Stimulated activated CD8-positive, alpha-beta memory T cell treated with anti-CD3 and anti-CD28 coated beads, Interleukin-12 subunit alpha, Interleukin-12 subunit beta, amount 100 ng/mL, for 4 hours (primary cell): ENCODE measurements at places on chromosomes 2 and 18.
A peak's percentile ranks its signal among the peaks of the same experiment; 100 is the strongest.

GRCh38 chr2:128558895-128559532 lies 240.3 kb upstream of the HS6ST1 start:
- DNase-seq, result no peak

DNA sequence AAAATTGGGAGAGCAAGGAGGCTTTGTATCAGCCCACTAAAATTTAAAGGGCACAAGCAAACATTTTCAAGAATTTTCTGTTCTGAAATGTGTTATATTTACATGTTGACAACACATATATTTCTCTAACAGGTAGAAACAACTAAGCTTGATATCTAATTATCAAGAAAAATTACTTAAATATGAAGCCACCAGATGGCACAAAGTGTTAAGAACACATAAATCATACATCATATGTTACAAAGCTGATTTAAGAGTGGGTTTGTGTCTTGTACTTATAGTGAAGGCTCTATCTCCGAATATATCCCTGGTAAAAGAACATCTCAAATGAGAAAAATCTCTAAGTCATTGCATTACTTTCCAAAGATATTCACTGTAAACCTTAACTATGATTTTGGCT lies 19.6 kb upstream of the CREB1 start:
- no peak for DNase-seq

- DNase-seq, result no peak
Measured at GRCh38 chr2:96097441-96097840, 18.9 kb downstream of the ADRA2B start.

- no peak for DNase-seq
Measured at GRCh38 chr2:221255862-221256261, 316.2 kb downstream of the EPHA4 start.

DNA sequence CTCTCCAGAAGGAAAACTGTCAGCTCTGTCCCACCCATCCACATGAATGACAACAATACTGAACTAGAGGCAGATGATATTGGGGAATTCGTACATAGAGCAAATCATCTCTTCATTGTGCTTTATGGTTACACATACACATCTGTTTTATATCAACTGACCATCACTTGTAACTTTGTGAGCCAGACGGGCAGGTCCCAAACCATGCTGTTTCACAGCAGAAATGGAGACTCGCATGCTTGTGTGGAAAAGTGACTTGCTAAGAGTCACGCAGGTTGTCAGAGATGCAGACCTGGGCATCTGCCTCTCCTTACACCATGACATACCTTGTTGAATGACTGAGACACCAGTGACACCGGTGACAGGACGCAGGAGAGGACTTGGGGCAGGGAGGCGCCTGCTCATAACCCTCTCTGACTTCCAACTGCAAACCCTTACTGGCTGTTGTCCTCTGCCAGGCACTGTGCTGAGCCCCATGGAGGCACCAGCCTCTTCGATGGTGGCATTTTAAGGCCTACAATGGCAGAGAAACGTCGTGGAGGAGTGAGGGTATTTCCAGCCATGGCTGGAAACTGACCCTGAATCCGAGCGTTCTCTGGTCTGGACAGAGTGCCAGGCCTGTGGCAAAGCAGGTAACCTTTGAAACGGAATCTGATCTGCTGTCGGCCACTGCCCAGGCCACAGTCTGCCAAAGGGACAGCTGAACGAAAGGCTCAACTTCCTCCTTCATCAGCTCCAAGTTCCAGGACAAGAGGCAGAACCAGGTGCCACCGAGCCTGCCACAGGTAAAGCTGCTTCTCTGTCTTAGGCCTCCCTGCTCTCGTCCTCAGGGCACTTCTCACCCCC lies 26.9 kb upstream of the ROCK2 start:
- no peak for DNase-seq

- no peak for DNase-seq
Measured at GRCh38 chr18:54134053-54134452, 90.4 kb downstream of the MBD2 start.

- DNase-seq, result no peak
Measured at GRCh38 chr18:5309888-5310470, 14.5 kb upstream of the ZBTB14 start.

DNA sequence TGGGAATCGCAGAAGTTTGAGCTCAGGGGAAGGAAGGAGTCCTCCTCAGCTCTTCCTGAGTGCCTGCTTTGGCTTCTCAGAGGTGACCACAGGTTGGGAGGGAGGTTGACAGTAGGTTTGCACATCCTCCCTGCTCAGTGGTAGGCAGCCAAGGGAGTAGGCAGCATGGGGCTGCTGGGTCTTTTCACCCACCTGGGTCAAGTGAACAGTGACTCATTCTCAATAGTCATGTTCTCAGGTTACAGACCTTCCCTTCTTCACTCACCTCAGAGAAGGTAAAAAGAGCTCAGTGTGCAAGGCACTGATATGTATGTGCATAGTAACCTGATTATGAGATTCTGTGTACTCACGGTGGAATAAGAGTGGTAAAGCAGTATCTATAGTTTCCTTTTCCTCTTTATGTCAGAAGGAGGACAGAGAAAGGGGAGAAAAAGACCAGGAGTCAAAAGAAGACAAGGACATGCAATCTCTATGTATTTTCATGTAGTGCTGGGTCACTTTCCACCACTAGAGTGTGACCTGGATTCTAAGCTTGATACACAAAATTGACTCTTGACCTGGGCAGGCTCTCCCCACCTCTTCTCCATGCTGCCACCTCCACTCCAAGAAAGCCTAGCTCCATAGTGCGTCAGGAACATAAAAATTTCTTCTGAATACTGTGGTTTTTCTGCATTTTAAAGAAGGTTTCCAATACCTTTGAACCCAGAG lies 36.5 kb upstream of the ASNSD1 start:
- DNase-seq, result no peak

- no peak for DNase-seq
Measured at GRCh38 chr2:177063331-177063730, 149.3 kb upstream of the HNRNPA3 start.

DNA sequence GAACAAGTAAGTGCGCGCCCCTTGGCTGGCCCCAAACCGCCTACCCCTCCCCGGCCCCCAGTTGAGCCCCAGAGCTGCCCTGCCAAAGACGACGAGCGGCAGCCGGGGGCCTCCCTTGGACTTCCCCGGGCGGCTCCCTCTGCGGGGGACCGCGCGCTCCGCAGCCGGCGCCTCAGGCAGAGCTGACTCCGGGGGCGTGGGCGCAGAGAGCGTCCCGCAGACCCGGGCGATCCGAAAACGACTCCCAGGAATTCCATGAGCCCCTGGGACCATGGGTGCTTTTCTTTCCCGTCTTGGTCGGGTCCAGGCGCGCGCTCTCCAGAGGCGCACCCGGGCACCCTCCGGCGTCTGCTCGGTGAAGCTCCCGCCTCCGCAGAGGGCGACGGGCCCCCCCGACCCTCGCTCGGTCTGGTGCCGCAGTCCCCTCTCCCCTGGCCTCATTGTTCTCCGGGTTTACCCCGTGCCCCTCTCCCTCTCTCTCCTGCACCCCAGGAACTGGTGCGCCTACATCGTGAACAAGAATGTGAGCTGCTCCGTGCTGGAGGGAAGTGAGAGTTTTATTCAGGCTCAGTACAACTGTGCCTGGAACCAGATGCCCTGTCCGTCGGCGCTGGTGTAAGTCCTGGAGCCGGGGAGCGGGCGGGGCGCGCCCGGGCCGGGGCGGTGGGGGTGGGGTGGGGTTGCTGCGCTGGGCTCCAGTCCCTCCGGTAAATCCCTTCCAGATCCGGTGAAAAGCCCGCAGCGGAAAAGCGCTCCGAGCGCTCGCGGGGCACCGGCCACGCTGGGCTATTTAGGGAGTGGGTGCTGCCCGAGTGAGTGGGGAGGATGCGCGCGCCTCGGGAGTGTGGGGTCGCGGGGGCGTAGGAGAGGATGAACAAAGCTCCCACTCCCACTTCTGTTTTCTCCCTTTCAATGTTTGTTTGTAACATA lies 776 bp downstream of the EMILIN2 start:
- DNase-seq, result no peak

GRCh38 chr2:29059624-29060023 lies 14.7 kb downstream of the PCARE start:
- no peak for DNase-seq

DNA sequence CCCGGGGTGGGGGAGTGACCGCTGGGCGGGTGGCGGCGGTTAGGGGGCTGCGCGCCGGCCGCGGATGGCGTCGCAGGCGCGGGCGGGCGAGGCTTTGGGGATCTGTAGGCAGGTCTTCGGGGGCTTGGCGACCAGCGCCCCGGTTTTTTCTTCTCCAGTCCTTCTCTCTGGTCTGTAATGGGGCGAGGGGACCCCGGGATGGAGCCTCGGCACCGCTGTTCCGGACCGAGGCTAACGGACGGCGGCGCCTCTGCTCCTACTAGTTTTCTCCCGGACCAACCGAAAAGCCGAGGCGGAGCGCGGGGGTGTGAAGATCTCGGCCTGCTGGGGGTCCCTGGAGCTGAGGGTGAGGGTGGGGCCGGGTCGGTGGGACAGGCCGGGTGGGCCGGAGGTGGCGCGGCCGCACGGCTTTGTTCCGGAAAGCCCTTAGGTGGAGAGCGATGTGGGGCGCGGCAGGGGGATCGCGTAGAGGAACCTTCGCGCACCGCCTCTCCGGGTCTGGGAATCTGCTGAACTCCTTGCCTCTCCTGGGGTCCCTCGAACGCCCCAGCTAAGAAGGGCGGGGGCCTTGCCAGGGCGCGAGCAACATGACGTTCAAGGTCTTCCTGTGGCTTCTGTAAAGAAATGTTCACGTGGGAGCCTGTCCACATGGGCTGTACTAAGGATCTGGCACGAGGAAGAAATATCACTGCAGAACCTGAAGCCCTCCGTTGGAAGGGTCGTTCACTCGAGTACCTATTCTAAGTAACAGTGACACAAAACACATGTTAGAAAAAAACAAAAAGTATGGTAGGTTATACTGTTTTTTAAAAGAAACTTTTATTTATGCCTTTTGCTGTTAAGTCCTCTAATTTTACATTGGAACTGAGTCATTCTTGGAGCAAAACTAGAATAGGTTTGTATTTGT lies 861 bp downstream of the SLC39A10 start:
- DNase-seq, result peak; percentile 36
